ENCODE measurements at places on chromosomes 11 and 22. TPM values are rescaled to one million over a fixed set of nuclear protein-coding genes. Genes with fewer than 3 reads are reported as not detected.

P2RY2 gene
- 2.3 TPM for total RNA-seq

- DNase-seq = no peak
These were observed 23.7 kb downstream of the YPEL1 start for GRCh38 chr22:21711851-21712250.

DNA sequence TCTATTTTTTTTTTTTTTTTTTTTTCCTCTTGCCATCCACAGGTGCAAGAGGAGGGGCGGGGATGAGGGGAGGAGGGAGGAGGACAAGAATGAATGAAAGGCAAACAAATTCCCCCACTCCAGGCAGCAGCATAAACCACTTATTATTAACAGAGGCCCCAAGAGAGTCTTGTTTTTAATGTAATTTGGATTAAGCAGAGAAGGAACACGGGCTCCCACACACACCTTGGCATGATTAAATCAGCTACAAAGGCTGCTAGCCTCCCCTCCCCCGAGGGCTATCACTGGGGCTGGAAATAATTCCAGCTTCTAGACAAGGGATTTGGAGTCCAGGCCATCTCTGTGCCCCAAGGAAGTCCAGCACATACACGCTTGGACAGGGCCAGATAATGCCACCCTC is 93.4 kb upstream of the DRD2 start:
- DNase-seq = no peak

- DNase-seq = no peak
These were observed 29.0 kb downstream of the GLYATL1 start for GRCh38 chr11:58968251-58968711.

- DNase-seq = no peak
These were observed 126.4 kb upstream of the RASSF10 start for GRCh38 chr11:12882670-12883069.

- DNase-seq = no peak
These were observed 18.3 kb downstream of the POLDIP3 start for GRCh38 chr22:42596336-42596735.

DNA sequence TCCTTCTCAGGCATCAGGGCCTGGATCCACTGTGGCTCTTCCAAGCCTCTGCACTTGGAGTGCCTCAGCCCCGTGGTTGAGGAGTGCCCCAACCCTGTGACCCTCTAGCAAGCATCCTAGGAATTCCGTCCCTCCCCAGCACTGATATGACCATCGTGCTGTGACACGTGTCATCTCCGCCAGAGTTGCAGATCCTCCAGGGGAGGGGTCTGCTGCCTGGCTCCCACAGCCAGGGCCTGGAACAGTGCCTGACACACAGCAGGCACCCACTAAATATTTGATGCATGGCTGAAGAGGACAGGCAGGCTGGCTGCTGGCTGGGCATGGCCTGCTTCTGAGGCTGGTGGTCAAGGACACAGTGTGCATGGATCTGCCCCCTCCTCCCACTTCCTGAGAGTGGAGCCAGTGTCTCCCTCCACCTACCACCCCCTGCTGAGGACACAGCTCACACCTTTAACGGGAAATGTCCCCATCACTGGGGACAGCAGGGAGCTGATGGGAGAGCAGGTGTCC is 1.7 kb upstream of the CD81 start:
- DNase-seq = no peak

GRCh38 chr11:5631969-5632635 is 7.3 kb downstream of the TRIM34 start:
- no peak for DNase-seq
